Activated CD4-positive, alpha-beta T cell treated with anti-CD3 and anti-CD28 coated beads, Interleukin-2, amount 50 U/mL, for 4 hours (primary cell): ENCODE measurements at places on chromosomes 7 and 10.

- no peak for DNase-seq
Observed at GRCh38 chr7:32869716-32870115, 21.8 kb downstream of the KBTBD2 start.

GRCh38 chr7:154451480-154452457 lies 399.6 kb downstream of the DPP6 start:
- no peak for DNase-seq

DNA sequence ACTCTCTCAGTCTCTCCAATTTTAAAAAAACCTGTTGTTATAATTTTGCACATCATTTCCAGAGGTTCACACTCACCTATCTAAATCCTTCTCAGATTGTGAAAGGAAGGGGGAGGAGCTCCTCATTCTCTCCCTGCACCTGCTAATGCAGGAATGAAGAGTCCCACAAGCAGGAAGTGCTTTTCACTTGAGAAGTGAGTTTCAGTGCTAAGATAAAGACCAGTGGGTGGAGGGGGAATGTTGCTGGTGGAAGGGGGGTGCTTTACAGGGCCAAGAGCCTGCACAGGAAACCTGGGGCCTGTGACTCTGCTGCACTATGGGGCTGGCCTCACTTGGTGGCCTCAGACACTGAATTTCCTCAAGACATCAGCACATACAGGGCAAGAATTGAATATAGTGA lies 176.4 kb downstream of the PTPN20 start:
- no peak for DNase-seq

GRCh38 chr10:23481363-23481961 lies 42.6 kb downstream of the OTUD1 start:
- no peak for DNase-seq

GRCh38 chr10:11483201-11484148 lies 128.0 kb downstream of the USP6NL start:
- no peak for DNase-seq

DNA sequence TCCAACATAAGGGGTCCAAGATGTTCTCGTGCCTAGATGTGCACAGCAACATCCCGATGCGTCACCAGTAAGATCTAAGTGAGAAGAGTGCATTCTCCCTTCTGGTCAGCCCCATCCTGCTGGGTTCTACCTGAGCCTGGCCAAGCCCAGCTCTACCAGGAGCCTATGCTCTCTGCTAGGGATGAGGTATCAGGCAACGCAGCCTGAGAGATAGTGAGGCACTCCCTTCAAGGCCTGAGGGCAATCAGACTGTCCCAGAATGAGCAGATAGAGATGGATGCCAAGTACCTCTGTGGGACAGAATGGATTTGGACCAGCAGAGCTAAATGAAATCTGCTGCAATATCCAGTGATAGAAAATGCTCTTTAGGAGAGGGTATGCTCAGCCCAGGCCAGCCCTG lies 26.7 kb downstream of the DDC start:
- no peak for DNase-seq

DNA sequence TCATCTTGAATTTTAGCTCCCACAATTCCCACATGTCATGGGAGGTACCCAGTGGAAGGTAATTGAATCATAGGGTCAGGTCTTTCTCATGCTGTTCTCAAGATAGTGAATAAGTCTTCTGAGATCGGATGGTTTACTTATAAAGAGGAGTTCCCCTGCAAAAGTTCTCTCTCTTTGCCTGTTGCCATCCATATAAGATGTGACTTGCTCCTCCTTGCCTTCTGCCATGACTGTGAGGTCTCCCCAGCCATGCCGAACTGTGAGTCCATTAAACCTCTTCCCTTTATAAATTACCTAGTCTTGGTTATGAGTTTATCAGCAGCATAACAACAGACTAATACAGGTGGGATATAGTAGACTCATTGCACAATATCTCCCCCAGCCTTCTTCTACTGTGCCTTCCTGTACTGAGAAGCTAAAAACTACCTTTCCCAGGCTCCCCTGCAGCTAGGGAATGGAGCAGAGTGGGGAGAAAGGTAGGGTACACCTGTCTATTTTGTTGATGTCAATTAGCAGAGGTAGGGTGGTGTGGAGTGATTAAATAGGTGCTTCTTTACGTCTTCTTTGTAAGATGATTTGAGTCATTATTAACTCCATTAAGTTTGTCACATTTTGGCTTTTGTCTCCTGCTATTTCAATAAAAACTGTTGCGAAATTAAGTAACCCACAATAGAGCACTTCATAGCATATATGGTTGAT lies 48.2 kb upstream of the EBLN1 start:
- DNase-seq: no peak

- no peak for DNase-seq
Observed at GRCh38 chr7:14480281-14480680, 422.3 kb downstream of the DGKB start.

GRCh38 chr7:27300421-27300820 lies 57.8 kb downstream of the EVX1 start:
- no peak for DNase-seq

DNA sequence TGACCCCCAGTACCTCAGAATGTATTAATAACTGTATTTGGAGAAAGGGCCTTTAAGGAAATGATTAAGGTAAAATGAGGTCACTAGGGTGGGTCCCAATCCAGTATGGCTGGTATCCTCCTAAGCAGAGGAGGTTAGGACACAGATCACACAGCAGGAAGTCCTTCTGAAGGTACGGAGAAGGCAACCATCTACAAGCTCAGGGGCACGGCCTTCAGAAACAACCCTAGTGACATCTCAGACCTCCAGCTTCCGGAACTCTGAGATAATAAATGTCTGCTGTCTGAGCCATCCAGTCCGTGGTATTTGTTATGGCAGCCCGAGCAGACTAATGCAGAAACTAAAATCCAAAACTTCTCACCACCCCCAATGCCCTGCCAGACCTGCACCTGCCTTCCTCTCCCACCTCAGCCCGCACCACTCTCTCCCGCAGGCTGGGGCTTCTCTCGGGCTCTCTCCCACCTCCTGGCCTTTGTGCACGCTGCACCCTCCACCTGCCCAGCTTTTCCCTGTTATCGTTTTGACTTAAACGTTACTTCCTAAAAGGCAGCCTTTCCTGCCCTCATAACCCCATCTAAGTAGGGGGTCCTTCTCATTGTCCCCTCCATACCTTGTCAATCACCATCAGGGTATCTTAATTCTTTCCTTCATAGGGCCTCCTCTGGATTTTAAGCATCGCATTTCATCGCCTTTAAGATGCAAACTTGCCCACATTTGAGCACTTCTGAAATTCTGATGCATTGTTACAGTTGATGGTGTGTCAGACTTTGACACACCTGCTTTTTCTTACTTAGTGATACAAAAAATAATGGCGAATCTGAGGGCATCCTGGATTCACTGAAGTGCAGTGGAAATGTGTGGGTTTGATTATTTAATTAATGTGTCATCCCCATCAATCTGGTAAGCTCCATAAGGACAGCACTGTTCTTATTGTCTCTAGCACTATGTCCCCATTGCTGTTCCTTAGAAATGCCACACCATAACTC lies 32.2 kb upstream of the AQP1 start:
- DNase-seq: no peak

DNA sequence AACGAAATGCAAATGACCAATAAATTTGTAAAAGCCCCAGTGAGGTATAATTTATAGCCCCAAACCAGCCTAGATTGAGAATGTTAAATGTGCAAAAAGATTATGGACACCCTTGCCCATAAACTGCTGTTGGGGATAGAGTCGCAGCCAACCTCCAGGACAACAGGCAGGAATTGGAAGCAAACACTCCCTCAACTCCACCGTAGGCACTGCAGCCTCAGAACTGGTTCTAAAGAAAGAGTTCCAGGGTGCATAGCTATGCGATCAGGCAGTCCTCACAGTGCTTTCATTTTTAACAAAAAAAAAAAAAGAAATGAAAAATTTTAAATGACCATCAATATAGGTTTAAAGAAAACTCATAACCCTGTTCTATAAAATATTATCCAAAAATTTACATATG lies 86.2 kb downstream of the CXCL12 start:
- no peak for DNase-seq
